ENCODE measurements at places on chromosomes 5 and 9.

DNA sequence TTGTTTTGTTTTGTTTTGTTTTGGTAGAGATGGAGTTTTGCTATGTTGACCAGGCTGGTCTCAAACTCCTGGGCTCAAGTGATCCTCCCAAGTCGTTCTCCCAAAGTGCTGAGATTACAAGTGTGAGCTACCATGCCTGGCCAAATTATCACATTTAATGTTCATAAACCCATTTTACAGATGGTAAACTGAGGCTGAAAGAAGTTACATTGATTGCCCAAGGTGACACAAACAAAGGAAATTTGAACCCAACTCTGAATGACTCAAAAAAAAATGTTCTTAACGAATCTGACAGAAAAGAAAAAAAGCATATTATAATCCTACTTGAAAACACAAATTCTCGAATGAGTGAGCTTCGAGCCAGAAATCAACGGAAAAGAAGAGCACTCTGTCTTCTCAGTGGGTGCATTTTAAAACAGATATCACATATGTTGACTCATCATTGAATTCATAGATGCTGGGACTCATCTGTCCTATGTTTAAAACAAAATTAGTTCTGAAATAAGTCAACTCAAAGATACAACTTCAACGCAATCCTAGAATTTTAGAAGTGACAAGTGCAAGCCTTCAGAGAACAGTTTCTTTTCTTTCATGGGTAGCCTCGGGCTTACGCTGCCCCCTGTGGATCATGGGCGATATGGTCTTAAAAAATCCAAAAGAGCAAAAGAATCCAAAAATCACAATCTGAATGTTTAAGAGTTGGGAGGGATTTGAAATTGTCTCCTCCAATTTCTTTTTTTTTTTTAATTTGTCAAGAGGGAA, 28.4 kb downstream of the TIMD4 start:
- DNase-seq, result no peak

- DNase-seq, result no peak
Observed at GRCh38 chr9:30774326-30774725, 1610.1 kb upstream of the ACO1 start.

DNA sequence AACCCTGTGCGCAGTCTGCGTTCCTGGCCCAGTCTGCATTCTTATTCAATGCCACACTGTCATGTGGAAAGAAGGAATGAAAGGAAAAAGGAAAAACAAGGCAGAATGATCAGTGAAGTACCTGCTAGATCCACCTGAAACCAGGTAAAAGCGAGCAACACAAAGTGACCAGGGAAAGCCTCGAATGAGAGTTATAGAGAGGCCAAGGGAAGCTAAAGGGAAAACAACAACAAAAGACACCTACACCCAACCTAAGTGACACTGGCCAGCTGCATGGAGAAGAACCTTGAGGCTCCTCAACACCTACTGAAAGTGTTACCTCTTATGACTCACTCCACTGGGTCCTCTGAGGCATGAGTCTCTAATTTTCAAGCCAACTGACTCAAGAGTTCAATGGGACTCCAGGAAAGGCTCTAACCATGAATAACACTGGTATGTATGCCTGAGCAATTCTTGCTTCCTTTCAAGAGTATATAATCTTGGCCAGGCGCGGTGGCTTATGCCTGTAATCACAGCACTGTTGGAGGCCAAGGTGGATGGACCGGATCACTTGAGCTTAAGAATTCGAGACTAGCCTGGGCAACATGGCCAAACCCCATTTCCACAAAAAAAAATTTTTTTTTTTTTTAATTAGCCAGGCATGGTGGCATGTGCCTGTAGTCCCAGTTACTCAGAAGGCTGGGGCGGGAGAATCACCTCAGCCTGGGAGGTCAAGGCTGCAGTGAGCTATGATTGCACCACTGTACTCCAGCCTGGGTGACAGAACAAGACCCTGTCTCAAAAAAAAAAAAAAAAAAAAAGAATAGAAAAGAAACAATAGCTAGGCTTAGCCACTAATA, 29.0 kb downstream of the MTMR12 start:
- peak; percentile 93 for DNase-seq

- no peak for DNase-seq
Observed at GRCh38 chr5:1383886-1384401, 39.0 kb upstream of the CLPTM1L start.

DNA sequence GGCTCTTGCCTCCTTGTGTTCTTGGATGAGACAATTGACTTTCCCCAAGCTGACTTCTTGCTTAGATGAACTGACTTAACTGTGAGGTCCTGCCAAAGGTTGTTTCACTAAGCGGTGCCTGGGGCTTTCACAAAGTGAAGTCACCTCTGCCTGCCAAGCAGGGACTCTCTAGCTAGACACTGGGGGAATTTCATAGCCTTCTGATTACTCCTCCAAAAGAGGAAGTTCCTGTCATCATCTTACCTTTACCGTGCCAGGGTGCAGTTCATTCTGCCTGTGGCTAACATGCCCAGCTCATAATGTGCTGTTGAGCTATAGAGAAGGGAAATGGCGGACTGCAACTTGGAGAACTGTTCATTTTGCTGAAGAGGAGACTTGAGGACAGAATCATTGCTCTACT, 472.0 kb upstream of the WWC1 start:
- peak; percentile 89 for DNase-seq

DNA sequence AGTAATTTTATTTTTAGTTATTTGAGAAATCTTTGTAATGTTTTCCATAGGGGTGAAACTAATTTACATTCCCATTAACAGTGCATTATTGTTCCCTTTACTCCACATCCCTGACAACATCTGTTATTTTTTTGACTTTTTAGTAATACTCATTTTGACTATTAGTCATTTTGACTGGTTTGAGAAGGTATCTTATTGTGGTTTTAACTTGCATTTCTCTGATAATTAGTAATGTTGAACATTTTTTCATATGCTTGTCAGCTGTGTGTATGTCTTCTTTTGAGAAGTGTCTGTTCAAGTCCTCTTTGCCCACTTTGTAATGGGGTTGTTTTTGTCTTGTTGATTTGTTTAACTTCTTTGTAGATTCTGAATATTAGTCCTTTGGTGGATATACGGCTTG, 27.5 kb downstream of the CCDC152 start:
- DNase-seq, result peak; percentile 18

DNA sequence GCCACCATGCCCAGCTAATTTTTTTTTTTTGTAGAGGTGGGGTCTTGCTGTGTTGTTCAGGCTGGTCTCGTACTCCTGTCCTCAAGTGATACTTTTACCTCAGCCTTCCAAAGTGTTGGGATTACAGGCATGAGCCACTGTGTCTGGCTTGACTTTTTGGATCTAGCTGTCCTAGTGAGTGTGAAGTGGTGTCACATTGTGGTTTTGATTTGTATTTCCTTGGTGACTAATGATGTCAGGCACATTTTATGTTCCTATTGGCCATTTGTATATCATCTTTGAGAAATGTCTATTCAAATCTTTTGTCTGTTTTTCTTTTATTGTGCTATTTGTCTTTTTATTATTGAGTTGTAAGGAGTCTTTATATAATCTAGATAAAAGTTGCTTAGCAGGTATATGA, 53.5 kb upstream of the MCCC2 start:
- DNase-seq, result peak; percentile 53

- DNase-seq, result peak; percentile 18
Observed at GRCh38 chr5:159965031-159965837, 43.7 kb upstream of the TTC1 start.

GRCh38 chr9:131874447-131874846, 134.6 kb upstream of the RAPGEF1 start:
- DNase-seq, result no peak

DNA sequence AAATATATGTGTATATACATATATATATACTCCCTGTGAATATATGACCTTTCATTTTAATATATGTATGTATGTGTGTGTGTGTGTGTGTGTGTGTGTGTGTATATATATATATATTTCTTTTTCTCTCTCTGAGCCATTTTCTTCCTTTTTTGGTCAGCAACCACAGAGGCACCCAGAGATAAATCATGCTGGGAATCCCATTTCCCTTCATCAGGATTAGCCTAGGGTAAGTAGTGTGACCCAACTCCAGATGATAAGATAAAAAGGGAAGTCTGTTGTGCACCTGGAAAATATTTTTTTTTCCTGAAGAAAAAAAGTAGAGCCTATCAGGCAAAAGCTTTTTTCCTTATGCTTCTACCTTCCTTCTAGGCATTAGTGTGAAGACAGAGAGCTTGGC, 25.4 kb upstream of the SUB1 start:
- DNase-seq, result no peak

GRCh38 chr9:136192289-136193126, 12.4 kb downstream of the LHX3 start:
- no peak for DNase-seq

- DNase-seq, result peak; percentile 10
Observed at GRCh38 chr5:31364881-31365636, 166.8 kb downstream of the DROSHA start.

- no peak for DNase-seq
Observed at GRCh38 chr5:161007879-161008278, 155.9 kb upstream of the ATP10B start.

- DNase-seq, result peak; percentile 35
Observed at GRCh38 chr9:97518909-97519307, 17.4 kb downstream of the TMOD1 start.

GRCh38 chr9:108396193-108396592, 459.6 kb downstream of the ACTL7B start:
- no peak for DNase-seq

- peak; percentile 38 for DNase-seq
Observed at GRCh38 chr9:110897943-110898342, 140.3 kb downstream of the LPAR1 start.

DNA sequence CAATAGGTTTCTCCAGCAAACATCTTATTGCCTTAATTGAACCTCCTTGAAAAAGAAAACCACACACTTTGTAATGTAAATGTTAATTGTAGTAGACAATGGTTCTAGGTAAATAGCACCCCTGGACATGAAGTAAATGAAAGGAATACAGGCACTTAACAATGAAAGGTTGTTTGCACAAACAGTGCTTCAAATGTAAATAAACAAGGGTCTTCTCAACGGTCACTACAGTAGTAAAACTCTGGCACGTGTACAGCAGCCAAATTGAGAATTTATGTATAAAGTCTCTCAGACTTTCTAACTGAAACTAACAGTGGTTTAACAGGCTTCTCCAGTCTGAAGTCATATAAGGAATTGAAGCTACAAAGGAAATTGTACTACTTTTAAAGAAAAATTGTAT, 218.3 kb downstream of the MEF2C start:
- no peak for DNase-seq
